ENCODE measurements at places on chromosomes 11 and 22. TPM values are rescaled to one million over a fixed set of nuclear protein-coding genes. Genes with fewer than 3 reads are reported as not detected.

The CSF2RB gene
- total RNA-seq = not detected

The LDHA gene
- total RNA-seq = 3,261 TPM

The OR52A1 gene
- total RNA-seq = not detected

The CRYBB3 gene
- 0.09 TPM for total RNA-seq
